ENCODE measurements at places on chromosomes 7 and 10. TPM values are rescaled to one million over a fixed set of nuclear protein-coding genes. Genes with fewer than 3 reads are reported as not detected.

Gene MEST
- total RNA-seq, result 5.8 TPM

Gene ANXA8
- total RNA-seq, result not detected

Gene ACSL5
- 42.8 TPM for total RNA-seq

GRCh38 chr10:90504172-90504571 is 353.7 kb downstream of the HTR7 start:
- H3K36me3 ChIP-seq, result no peaks in the 10 kb centered on the region
- no peaks in the 10 kb centered on the region for H3K27me3 ChIP-seq
- DNase-seq, result no peak
- H3K27ac ChIP-seq, result no peak overlapping the region
- H3K4me3 ChIP-seq, result no peak overlapping the region
- no peaks in the 10 kb centered on the region for H3K4me1 ChIP-seq

GRCh38 chr7:112080978-112081377 is 125.2 kb downstream of the DOCK4 start:
- peaks cover 13% of the 10 kb centered on the region for H3K27me3 ChIP-seq
- DNase-seq, result no peak
- no peaks in the 10 kb centered on the region for H3K36me3 ChIP-seq

- no peak overlapping the region for H3K4me3 ChIP-seq
- no peak for DNase-seq
- no peak overlapping the region for H3K27ac ChIP-seq
- no peaks in the 10 kb centered on the region for H3K4me1 ChIP-seq
- H3K27me3 ChIP-seq, result peaks cover 8% of the 10 kb centered on the region
These were observed 127.2 kb upstream of the SLC25A13 start for GRCh38 chr7:96449094-96449493.

GRCh38 chr10:49103761-49104160 is 11.6 kb downstream of the VSTM4 start:
- H3K36me3 ChIP-seq, result no peaks in the 10 kb centered on the region
- no peak for DNase-seq
- H3K4me1 ChIP-seq, result no peaks in the 10 kb centered on the region
- peaks cover 16% of the 10 kb centered on the region for H3K27me3 ChIP-seq
- no peak overlapping the region for H3K27ac ChIP-seq

All from activated CD4-positive, alpha-beta T cell treated with anti-CD3 and anti-CD28 coated beads, Interleukin-2, amount 10 ng/mL, durations not matched to agents 24 days and 14 days (primary cell).